ENCODE measurements at places on chromosomes 3 and 15.
A peak's percentile ranks its signal among the peaks of the same experiment; 100 is the strongest.

DNA sequence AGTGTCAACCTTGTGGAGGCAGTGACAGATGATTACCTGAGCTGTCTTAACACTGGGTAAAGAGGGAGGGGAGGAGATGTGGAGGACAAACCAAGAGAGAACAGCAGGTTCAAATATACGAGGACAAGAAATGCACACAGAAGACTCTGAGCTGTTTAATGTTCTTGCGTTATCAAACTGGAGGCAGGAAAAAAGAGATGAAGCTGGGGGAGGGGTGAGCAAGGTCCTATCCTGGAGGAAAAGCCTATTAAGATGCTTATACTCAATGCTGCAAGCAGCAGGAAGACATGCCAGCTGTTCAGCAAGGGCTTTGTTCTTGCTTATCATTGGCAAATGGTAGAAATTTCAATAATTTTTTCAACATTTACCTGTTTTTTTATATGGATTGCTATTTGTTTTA is 345.7 kb upstream of the TRIM42 start:
- no peak for DNase-seq

GRCh38 chr3:131503320-131503635 is 507 bp upstream of the MRPL3 start:
- no peak for DNase-seq

- DNase-seq: no peak
These were observed 7.1 kb upstream of the LIPC start for GRCh38 chr15:58424722-58425121.

DNA sequence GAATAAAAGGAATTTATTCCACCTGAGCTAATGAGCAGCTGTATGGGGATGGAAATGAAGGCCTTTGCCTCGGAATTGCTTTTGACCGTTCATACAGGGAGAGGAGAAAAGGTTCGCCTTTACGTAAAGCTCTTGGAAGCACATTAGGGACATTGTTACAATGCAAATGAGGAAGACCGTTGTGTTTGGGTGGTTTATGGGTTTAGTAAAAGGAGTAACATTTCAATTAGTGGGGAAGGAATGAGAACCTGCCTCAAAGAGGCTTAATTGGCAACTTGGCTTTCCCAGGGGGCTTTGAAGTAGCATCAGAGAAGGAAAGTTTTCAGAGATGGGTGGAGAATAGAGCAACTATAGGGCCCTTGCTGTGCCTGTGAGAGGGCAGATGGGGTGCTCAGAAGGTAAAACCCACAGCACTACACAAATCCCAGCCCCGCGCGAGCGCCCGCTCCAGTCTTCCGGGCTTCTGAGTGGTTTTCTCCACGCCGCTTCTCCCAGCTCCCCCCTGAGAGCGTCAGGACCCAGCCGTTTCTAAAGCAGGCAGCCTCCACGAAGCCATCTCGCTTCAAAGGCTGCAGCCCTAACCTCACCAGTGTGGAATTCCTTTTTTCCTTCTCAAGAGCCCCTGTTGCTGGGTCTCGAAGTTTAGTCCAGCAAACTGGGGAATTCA is 192.0 kb upstream of the HES1 start:
- no peak for DNase-seq

DNA sequence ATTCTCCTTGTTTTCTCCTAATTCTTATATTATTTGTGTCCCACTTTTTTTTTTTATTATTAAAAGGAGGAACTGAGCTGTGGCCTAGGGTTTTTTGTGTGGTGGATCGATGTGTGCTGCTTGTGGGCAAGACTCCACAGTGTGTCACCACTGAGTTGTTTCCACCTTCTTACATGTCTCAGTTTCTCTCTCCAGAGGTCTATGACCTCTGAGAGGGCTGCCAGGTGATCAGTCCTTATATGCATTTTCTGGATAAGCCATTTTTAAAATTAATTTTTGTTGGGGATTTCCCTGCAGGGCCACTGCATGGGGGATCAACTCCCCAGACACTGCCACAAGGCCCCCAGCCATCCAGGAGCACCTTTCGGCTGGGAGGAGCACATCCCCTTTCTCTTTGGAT is 27.8 kb downstream of the IQCF6 start:
- no peak for DNase-seq

- DNase-seq: peak; percentile 52
These were observed 616.1 kb upstream of the ALCAM start for GRCh38 chr3:104750581-104750980.

DNA sequence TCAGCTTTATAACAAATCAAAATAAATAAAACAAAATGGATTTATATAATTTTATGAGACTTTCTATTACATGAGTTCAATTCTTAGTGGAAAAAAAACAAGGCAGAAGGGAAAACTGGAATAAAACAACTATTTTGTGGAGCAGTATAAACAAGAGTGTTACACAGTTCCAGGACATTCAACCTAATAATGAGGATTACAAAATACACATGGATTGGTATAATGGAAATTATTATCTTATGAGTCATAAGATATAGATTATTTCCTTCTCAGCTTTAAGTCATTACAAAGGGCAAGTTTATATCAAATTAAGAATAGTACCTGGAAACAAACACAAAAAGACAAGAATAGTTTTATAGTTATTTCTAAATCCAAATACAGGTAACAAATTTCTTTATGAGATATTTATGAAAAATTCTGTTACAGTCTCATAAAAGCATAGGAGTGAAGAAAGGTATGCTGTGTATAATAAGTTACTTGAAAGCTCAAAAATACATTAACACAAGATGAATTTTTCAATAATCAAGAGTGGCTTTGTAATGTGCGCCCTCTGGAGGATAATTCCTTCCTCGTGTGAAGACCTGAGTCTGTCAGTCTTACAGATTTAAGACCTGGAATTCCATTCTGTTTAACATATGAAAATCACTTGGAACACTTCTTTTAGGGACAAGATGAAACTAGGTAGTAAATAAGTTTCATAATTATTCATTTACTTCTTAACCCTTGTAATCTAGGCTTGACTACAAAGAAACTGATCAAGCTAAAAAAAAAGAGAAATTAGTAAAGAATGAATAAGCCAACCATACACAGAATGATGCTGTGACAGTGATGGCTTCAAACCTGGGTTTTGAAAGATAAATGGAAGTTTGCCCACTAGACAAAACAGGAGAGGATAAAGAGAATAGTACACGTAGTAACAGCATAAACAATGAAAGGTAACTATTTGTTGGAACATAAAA is 9.5 kb downstream of the COPS2 start:
- DNase-seq: peak; percentile 86

Data from choroid plexus epithelial cell (primary cell).